Activated CD4-positive, alpha-beta T cell treated with anti-CD3 and anti-CD28 coated beads, Interleukin-2, amount 10 ng/mL, durations not matched to agents 24 days and 14 days (primary cell): ENCODE measurements at places on chromosomes 7 and 10. TPM values are rescaled to one million over a fixed set of nuclear protein-coding genes. Genes with fewer than 3 reads are reported as not detected.
A peak's percentile ranks its signal among the peaks of the same experiment; 100 is the strongest.

- peak; percentile 92 for DNase-seq
These were observed 128.0 kb downstream of the ZMIZ1 start for GRCh38 chr10:79196470-79197461.

- peak; percentile 45 for DNase-seq
These were observed 8.7 kb upstream of the SAMD9L start for GRCh38 chr7:93156884-93157283.

- no peak for DNase-seq
These were observed 45.4 kb downstream of the CTNNA3 start for GRCh38 chr10:67650558-67650957.

DNA sequence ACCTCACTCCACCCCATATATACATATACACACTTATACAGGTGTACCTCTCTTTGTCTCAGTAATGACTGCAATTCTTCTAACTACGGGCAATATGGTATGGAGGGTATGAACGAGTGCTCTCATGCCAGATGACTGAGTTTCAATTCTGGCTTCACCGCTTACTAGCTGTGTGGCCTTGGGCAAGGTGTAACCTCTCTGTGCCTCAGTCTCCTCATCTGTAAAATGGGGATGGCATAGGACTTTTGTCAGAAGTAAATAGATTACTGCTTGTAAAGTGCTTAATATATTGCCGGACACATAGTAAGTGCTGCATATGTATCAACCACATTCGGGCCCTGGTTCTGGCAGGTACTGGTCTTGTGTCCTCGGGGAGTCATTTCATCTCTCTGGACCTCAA, 60.1 kb upstream of the IFRD1 start:
- DNase-seq, result no peak

DNA sequence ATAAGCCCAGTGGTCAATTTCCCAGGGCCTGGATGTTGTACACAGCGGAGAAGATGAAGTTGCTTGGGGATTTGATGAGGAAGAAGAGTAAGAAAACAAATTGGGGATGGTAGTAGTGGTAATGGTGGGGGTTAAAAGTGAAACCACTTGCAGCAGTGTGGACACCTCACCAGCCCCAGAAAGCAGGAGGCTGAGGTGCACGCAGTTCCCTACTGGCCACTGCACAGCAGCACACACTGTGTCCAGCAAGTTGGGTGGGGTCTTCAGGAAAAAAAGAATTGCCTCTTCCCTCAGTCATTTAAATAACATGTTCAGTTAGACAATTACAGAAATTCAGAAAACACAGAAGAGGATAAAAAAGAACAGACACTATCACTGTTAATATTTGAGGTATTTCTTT, 96.6 kb downstream of the TAX1BP1 start:
- no peak for DNase-seq

GRCh38 chr10:12899546-12899945, 102.0 kb downstream of the CCDC3 start:
- no peak for DNase-seq

DNA sequence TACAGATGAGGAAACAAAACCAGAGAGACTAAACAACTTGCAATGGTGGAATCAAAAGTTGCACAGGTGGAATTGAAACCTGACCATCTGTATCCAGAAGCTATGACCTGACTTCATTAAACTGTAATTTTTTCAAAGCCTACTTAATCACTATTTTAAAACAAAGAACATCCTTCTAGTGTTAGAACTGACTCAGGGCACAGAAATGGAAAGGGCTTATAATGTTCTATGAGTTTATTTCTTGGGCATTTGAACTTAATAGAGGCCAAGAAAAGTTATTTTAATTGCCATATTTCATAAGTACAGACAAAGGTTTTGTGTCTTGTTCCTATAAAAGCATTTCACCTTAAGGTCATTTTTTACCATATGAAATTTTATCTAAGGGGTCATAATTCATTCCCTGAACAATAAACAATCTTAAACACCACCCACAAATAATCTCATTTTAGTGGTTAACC, 8.8 kb downstream of the ITGB1 start:
- DNase-seq, result no peak

- no peak for DNase-seq
These were observed 139.0 kb downstream of the HERPUD2 start for GRCh38 chr7:35555934-35556333.

GRCh38 chr7:41573862-41574261, 129.0 kb downstream of the INHBA start:
- DNase-seq, result no peak

DNA sequence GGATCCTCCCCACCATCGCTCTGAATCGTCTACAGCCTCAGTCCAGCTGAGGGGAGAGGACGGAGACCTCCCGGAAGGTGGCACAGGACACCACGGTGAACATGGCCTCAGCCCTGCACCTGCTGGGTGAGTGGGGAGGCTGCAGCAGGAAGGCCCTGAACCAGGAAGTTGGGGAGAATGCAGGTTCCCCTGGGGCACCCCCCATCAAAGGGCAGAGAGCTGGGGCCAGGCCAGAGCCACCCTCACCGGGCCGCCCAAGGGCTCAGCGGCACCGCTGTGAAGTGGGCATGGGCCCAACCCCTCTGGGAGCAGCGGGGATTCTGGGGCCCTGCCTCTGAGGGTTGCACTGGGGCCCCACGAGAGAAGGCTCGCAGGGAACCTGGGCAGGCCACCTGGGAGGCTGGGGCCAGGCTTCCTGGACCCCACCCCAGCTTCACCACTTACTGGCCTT, 98.7 kb downstream of the MICALL2 start:
- DNase-seq, result no peak

DNA sequence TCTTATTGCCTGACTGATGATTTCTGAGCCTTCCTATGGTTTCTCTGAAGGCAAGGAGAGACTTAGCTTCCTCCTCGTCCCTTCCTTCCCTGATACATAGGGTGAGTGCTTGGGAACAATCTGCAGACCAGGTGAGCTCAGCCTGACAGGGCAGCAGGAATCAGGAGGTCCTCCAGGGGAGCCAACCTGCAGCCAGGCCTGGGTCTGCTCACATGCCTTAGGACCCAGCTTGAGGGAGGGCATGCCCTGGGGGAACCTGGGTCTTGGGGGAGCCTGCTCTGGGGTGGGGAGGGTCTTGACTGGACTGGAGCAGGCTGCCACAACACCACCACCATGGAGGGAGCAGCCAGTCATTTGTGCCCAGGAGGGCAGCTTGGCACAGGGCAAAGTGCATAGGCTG, 57.7 kb downstream of the LRRC18 start:
- no peak for DNase-seq

DNA sequence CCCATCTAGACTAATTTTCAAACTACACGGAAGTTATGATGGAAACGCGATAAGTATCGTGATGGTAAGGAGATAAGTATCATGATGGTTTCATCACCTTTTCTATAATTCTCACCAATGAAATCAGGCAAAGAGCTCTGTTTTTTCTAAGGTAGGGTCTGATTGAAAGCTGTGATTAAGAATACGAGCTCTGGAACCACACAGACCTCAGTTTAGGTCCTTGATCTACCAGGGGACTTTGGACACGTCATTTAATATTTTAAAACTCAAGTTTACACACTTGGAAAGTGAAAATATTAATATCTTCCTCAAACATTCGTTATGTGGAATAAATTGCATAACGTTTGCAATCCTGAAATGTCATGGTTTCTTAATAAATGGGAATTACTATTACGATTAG, 538.2 kb upstream of the CELF2 start:
- no peak for DNase-seq

GRCh38 chr7:91995391-91996105, 54.9 kb downstream of the AKAP9 start:
- DNase-seq, result no peak

DNA sequence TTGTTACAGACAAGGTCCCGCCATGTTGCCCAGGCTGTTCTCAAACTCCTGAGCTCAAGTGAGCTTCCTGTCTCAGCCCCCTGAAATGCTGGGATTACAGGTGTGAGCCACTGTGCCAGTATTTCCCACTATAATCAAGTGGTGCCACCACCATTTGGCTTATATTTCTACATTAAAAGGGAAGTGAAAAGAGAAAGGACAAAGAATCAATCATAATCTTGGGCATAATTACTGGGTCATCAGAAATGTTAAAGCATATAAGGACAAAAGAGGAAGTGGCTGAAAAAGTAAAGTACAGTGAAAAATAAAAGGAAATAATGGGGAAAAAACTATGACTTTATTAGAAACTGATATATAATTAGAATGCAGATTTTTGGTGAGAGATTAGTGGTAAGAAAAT, 25.7 kb upstream of the ENTPD1 start:
- DNase-seq, result no peak

- no peak for DNase-seq
These were observed 219.0 kb upstream of the CSTF2T start for GRCh38 chr10:51918440-51918839.

DNA sequence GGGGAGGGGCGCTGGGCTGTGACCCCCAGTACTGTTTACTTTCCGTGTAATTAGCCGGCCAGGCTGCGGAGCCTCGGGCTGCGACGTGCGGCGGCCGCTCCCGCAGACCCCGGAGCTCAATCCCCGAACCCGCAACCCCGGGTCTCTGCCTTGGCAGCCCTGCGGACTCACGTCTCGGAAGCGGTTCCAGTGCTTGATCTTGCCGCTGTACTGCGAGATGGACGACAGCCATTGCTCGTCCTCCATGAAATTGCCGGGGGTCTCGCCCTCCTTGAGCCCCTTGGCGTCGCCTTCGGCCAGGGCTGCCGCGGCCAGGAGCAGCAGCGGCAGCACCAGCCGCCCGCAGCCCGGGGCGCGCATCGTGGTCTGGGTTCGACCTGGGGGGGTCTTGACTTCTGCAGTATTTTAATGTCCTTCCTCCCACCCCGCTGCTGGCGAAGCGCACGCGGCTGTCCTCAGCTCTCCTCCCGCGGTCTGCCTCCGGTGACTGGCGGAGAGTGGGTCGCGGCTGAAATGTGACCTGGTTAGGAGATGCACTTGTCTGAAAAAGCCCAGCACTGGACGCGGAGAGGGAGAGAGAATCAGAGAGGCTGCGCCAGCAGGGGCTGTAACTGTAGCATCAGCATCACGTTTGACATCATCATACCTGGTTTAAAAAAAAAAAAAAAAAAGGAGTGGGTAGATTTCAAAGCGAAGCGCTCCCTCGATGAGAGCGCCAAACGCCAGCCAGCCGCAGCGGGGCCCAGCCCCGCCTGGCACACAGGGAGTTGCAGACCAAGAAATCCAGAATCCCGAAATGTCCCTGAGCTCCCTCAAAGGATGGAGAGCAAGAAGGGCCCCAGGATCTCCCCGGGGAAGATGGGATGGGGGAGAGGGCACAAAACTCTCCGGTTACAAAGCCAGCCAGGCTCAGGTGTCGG, at the start of gene SPOCK2:
TSS of gene SPOCK2 (minus strand) at position 583 of the 920 bp plus-strand sequence. CDS start at position 360, 223 bp downstream.
- peak; percentile 91 for DNase-seq

GRCh38 chr7:150401424-150401790, 22.3 kb downstream of the ZNF775 start:
- no peak for DNase-seq

DNA sequence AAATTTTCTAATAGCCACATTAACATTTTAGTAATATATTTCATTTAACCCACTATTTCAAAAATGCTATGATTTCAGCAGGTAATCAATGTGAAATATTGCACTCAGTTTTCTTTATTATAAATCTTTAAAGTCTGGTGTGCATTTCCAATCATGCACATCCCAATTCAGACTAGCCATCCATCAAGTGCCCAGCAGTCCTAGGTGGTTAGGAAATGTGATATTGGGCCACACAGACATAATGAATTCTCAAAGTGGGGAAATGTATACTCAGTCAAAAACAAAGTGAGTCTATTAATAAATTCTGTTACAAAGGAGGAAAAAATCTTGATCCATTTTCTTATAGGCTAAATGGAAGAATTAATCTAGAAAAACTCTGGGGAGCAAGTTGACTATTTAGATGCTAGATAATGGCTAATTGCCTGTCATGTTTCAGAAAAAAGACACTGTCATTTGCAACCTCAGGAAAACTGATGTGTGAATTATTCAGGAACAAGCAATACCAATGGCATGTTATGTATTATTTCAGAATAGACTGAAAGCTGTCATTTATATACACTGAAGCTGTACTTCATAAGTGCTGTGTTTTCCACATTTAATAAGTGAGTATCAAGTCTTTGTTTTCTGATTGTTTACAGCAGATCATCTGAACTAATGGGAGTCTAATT, 629.1 kb upstream of the ADARB2 start:
- DNase-seq, result no peak

GRCh38 chr10:48760983-48761382, 76.3 kb downstream of the WDFY4 start:
- DNase-seq, result peak; percentile 37

DNA sequence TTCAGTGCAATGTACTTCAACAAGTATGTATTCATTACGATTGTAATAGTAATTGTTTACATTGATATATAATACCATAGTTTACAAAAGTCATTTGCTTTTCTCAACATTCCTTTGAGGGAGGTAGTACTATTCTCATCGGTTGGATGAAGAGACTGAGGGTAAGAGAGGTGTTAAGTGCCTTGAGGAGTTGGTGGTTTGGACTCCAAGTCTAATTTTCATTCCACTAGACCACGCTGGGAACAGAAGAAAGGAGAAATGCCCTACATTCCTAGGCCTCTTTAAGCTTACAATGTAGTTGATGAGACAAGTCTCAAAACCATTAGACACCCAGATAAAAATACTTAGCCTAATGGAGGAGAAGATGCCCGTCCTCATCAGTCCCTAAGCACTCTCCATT, 28.6 kb downstream of the CDK1 start:
- DNase-seq, result no peak

DNA sequence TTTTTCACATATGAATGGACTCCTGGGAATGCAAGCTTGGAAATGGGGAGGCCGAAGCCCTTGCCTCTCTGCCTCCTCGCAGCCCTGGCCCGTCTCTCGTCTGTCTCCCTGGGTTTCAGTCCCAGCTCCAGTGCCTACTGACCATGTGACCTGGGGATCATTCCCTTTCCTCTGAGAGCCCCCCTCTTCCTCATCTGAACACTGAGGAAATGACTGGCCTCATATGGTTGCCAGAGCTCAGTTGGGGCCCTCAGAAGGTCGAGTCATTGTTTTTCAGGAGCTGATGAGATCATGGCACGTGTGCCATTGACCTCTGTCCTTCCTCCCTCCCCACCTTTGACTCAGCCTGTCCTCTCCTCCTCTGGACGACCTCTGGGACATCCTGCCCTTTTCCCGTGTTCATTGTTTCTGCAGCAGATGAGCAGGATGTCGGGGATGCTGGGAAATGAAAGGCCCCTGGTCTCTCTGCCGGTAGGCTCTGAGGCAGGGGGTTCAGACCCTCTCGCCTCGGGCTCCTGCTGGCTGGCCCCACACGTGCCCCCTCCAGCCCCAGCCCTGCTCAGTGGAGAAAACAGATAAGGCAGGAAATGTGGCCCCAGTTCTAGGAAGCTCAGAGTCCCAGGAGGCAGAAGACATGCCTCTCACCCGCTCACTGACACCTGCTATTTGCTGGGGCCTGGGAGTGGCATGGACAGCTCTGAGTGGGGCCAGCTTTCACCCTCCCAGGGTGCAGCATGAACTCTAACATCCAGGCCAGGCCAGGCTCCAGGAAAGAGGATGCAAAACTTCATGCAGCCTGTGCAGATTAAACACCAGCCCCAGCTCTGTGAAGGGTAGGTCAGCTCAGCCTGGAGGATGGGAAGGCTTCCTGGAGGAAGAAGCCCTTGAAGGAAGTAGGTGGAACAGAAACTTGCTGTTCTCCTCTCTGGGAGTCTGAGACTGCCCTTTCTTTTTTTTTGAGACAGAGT, 8.3 kb upstream of the PPP1R35 start:
- peak; percentile 64 for DNase-seq

Gene PUS7
- total RNA-seq, result 51.9 and 54.5 TPM in 2 replicates

Gene BLOC1S2
- 62.0 and 62.5 TPM in 2 replicates for total RNA-seq

Gene CCL24
- total RNA-seq, result not detected in 2 replicates

Gene ZNF727
- not detected in 2 replicates for total RNA-seq

Gene STAMBPL1
- 41.9 and 43.5 TPM in 2 replicates for total RNA-seq

Gene RBP3
- total RNA-seq, result not detected in 2 replicates

Gene GCK
- 1.7 and 2.0 TPM in 2 replicates for total RNA-seq

Gene ARHGEF35
- 2.8 and 3.5 TPM in 2 replicates for total RNA-seq

Gene CFAP46
- not detected in 2 replicates for total RNA-seq

Gene DGKI
- total RNA-seq, result 16.2 and 21.4 TPM in 2 replicates

Gene TRIM73
- 3.8 and 5.8 TPM in 2 replicates for total RNA-seq

Gene ITGA8
- total RNA-seq, result not detected in 2 replicates

Gene CYP26C1
- 0.07 and 0.12 TPM in 2 replicates for total RNA-seq
